ENCODE measurements at places on chromosomes 1 and 21.

DNA sequence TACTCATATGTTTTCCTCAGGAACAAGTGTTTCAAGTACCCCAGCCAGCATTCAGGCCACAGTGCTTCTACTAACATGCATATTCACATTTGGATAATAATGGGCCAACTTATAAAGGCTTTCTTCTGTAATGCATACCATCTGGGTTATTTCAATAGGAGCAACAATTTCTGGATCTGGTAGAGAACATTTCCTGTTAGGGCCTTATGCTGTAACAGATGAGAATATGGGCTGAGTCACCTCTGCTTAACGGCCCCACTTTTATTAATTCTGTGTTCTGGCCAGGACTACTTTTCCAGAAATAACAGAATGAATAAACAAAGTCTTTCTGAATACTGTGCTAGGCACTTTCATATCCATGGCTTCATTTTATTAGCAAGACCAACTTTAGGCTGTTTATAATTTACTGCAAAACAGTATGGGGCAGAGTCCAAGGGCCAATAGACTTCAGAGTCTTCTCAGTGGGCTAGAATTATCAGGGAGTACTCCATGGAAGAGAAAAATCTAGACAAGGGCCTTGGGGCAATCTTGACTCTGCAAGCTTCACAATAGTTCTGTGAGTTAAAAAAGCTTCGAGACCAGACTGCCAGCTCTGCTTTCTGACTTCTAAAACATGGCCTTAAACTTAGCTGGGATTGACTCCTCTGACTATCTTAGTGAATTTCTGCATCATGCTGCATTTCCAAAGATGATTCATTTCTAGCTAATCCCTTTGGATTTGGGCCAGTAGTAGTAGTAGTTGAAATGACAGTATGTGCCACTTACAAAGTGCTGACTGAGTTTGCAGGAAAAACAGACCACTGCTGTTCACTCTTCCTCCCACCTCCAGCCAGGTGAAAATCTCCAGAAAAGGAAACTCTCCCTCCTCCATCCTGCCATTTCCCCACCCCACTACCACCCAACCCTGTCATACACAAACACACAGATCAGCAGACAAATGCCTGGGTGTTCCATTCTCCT is 8.2 kb upstream of the SSX2IP start:
- no peak for DNase-seq

GRCh38 chr1:50497007-50497406 is 73.8 kb upstream of the DMRTA2 start:
- DNase-seq, result no peak

- no peak for DNase-seq
These were observed 38.2 kb downstream of the CTNNBIP1 start for GRCh38 chr1:9871707-9872425.

DNA sequence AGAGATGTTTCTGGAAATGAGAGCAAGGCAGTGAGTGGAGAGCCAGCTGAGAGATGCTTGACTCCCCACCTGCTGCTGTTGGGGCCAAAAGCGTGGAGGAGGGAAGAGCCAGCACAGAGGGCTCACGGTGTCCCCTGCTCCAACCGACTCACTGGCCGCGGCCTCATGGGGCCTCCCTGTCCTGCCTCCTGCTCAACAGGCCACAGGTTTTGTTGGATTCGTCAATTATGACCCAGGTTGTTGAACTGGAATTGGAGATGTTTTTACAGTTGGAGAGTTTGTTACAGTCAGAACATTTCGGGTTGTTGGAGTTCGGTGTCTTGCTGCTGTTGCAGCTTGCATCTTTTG is 21.4 kb downstream of the SKI start:
- DNase-seq, result no peak

GRCh38 chr1:92805216-92805615 is 20.3 kb upstream of the EVI5 start:
- no peak for DNase-seq

GRCh38 chr1:228095938-228096337 is 7.2 kb downstream of the C1orf35 start:
- peak; percentile 1 for DNase-seq
